Fibroblast of villous mesenchyme (primary cell): ENCODE measurements at places on chromosomes 1 and 21. TPM values are rescaled to one million over a fixed set of nuclear protein-coding genes. Genes with fewer than 3 reads are reported as not detected.

DNA sequence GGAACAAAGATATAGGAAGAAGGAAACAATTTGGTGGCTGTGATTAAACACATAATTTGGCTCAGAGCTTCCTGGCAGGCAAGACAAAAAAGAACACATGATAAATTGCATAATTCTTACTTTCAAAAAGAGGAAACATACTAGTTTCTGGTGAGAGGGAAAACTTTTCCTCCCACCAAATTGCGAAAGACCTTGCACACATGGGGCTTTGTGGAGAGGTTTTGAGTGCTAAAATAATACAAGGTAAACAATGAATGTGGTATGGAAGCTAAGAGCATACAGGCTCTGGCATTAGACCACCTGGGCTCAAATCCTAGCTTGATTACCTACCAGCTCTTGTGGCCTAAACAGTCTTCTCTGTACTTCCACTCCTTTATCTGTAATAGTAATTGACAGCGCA, 140.2 kb upstream of the HOOK1 start:
- DNase-seq, result peak; percentile 82

- no peak for DNase-seq
These were observed 20.9 kb upstream of the LY9 start for GRCh38 chr1:160774886-160775719.

DNA sequence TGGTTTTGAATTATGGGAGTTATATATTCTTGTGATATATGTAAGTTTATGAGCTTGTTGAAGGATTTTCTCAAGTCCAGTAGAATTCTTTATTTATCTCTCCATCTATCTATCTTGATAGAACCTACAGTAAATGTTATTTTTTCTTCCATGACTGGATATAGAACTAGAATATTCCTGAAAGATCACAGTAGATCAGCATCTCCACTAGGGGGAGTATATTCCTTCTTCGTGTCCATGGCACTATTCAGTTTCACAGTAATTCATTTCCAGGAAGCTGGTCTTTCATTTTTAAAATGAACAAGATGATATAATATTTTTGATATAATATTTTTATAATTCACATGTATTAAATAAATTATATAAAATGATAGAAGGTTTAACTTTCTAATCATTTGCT, 18.8 kb downstream of the TMPRSS15 start:
- DNase-seq, result no peak

DNA sequence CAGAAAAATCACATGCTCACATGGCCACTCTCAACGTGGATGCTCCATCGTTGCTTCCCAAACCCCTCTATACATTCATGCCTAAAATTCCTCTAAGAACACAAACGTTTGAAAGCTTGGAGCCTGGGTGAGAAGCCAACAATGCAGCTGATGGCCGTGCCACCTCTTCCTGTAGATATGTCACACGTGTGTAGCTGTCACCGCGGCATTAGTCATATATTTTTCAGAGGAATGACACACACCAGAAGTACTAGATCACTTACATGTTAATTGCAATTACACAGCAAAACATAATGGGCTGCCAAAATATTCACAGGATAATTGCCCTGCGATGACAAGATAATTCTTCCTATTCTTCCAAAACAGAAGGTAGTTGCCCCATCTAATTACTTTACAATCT, 112.7 kb upstream of the BACE2 start:
- no peak for DNase-seq

GRCh38 chr1:61293197-61293596, 210.8 kb downstream of the NFIA start:
- DNase-seq, result no peak

DNA sequence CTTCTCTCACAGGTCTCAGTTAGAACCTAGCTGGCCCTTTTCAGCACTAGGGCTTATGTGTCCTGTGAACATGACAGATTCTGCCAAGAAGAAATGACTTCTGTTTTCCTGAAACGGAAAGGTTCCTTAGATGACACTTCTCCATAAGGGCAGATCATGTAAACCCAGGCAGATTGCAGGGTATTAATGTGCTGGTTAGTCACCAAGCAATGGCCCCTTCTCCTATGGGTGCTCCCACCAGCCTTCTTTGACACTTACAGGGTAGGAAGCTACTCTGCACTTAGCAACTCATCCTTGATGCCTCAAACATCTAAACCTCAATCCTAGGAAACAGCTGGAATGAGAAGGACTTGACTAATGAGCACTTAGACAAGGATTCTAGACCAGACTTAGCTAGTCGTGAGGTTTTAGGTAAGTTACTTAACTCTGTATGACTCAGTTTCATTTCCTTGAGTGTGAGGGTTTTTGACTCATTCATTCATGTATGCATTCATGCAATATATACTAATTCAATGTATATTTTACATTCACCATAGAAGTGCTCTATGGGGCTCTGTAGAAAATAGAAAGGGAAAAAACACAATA, 74.1 kb upstream of the PLXNA2 start:
- no peak for DNase-seq

GRCh38 chr1:157711802-157712201, 11.2 kb upstream of the FCRL3 start:
- DNase-seq, result no peak

- peak; percentile 23 for DNase-seq
These were observed 688 bp downstream of the PRXL2B start for GRCh38 chr1:2587071-2587859.

DNA sequence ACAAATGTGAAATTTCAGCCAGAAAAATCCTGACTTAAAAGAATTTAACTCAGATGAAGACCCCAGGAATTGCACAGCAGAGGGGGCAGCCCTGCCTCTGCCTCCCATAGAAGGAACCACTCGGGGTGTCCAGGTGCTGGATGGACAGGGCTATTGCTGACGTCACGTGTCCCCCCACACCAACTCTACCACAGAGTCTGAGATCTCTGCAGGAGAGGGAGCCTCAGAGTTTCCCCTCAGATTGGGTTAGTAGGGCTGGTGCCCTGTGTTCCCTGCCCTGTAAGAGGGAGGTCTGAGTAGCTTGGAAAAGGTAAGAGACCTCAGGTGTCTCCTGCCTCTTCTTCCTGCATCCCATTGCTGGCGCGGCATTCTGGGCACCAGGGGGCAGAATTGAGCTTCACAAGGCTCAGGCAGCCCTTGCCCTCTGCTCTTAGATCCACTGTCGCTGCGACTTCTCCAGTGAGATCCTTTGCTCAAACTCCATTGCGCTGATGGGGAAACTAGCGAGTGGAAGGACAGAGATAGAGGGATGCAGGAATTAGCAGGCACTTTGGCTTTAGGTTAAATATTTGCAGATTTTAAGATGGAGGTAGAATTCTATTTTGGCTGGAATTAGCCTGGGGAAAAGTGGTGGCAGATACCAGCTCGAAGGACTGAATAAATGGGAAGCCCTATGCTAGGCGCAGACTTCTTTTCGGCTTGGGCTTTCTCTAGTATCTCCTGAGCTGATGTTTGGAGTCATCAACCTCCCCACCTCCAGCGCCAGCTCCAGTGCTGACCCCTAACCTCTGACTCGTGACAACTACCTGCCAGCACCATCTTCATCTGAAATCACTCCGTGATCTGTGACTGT, 42.8 kb upstream of the DMBX1 start:
- DNase-seq, result peak; percentile 61

The FMO5 gene
- total RNA-seq, result 0.43 and 1.3 TPM in 2 replicates

The PPFIA4 gene
- 1.6 and 4.3 TPM in 2 replicates for total RNA-seq

The ZMPSTE24 gene
- total RNA-seq, result 74.4 and 110 TPM in 2 replicates

The RAB3B gene
- 58.9 and 77.3 TPM in 2 replicates for total RNA-seq
